ENCODE measurements at places on chromosomes 12 and 14. TPM values are rescaled to one million over a fixed set of nuclear protein-coding genes. Genes with fewer than 3 reads are reported as not detected.

DNA sequence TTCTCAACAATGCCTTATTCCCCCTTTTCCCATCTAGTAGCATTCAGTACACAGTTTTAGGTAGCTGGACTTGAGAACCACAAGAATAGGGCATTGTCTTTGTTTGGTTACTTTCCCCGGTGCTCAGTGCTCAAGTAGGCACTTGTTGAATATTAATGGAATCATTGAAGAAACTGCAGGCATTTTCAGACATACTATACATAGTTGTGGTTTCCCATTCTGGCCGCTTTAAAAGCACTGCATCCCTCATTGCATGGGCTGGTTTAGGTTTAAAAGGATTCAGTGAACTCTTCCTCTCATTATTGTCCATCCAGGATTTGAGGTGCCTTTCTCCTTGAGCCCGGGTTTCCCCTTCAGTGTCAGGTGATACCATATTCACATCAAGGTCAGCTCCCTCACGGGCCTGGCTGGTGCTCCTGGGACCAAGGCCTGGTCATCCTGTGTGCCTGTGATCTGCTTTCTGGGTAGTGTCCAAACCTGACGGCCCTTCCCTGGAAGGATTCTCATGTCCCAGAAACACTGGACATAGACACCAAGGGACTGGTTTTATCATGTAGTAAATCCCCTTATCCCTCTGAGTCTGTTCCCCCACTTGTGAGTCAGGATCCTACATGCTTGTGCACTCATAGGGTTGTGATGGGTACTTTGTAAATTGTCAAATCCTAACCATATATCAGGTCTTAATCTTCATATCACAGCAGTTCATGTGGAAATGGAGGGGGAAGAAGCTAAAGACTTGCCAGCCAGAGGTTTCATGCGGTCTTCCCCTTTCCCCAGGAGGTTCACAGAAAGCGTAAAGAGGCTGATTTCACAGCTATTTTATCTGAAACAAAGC is 7.4 kb downstream of the TCP11L2 start:
- DNase-seq: no peak

CISTR gene
- not detected for total RNA-seq

SMCO2 gene
- 0.19 TPM for total RNA-seq

DNA sequence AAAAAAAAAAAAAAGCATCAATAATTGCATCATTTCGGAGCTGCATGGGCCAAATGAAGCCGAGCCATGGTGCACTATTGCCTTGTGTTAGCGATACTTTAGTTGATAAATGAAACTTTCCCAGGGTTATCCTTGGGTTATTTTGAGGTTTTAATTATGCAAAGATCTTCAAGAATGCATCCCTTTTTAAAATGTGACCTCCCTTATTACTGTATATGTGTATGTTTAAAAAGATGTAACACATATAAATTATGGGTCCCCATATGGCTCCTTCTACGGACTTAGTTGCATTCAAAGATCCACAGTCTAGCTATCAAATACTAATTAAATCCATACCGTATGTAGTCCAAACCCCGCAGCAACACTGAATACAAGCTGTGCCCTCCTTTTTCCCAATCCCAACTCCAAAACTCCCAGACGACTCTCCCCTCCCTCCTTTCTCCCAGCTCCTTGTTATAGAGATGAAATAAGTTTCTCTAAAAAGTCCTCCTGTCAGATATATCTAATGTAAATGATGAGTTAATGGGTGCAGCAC is 129.3 kb upstream of the MAP1LC3B2 start:
- DNase-seq: no peak

SYNJ2BP gene
- total RNA-seq: 7.3 TPM

DNA sequence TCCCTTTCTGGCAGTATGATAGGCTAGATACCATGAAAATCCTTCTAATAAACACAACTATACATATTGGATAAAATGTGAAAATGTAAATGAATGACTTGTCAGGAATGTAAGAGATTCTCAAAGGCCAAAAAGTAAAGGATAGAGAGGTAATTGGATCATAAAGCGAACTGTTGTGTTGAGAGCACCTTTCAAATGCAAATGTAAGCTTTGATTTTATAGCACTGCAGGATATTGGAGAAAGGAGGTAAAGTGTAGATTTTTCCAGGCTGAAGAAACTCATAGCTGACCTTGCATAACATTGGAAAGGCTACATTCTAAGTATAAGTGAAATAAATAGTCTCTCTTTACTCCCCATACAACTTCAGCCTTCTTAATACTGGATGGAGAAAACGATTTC is 54.0 kb downstream of the PTPRB start:
- DNase-seq: no peak

GRCh38 chr12:124833693-124834122 is 30.0 kb downstream of the SCARB1 start:
- DNase-seq: no peak
